ENCODE measurements at places on chromosomes 2 and 18.

- no peak for DNase-seq
Measured at GRCh38 chr2:156405586-156405985, 30.6 kb upstream of the GPD2 start.

DNA sequence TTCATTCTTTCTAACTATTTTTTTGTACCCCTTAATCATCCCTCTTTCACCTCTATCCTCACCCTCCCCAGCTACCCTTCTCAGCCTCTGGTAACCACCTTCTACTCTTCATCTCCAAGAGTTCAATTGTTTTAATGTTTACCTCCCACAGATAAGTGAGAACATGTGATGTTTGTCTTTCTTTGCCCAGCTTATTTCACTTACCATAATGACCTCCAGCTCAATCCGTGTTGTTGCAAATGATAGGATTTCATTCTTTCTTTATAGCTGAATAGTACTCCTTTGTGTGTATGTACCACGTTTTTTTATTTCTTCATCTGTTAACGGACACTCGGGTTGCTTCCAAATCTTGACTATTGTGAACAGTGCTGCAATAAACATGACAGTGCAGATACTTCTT is 22.1 kb upstream of the TMEM37 start:
- no peak for DNase-seq

GRCh38 chr2:105180491-105180972 is 61.0 kb upstream of the GPR45 start:
- no peak for DNase-seq

- DNase-seq: no peak
Measured at GRCh38 chr2:209761566-209761965, 10.1 kb upstream of the UNC80 start.

- DNase-seq: no peak
Measured at GRCh38 chr2:120239488-120240287, 13.0 kb upstream of the RALB start.

DNA sequence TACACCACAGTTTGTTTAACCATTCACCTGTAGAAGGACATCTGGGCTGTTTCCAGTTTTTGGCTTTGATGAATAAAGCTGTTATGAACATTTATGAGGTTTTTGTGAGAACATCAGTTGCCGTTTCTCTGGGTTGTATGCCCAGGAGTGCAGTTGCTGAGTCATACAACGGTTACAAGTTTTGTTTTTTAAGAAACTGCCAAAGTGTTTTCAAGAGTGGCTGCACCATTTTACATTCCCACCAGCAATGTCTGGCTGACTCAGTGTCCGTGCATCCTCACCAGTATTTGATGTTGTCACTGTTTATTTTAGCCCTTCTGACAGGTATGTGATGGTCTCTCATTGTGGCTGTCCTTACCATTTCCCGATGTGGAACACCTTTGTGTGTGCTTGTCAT is 48.0 kb upstream of the GPR17 start:
- DNase-seq: no peak

GRCh38 chr2:221529177-221529942 is 42.7 kb downstream of the EPHA4 start:
- no peak for DNase-seq

DNA sequence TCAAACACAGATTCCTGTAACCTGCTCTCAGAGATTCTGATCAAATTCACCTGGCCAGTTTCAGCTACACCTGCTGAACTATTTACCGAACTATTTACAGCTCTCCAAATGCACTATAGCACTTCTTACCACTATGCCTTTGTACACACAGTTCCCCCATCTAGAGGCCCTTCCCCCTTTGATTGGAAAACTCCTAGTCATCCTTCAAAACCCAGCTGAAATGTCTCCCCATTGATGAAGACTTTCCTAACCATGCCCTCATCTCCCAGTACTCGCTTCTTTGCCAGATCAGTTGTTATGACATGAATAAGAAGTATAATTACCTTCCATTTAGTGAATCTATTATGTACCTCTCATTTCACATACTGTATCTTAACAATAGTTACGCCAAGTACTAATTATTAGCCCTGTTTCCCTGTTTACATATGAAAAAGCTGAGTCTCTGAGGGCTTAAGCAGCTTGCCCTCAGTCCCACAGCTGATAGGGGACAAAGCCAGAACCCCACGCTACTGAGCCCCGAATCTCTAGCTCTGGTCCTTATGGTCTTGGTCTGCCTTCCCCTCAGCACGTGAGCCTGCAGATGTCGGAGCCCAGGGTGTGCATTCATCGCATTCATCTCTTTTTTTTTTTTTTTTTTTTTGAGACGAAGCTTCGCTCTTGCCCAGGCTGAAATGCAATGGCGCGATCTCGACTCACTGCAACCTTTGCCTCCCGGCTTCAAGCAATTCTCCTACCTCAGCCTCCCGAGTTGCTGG is 64.7 kb upstream of the ASAP2 start:
- no peak for DNase-seq

DNA sequence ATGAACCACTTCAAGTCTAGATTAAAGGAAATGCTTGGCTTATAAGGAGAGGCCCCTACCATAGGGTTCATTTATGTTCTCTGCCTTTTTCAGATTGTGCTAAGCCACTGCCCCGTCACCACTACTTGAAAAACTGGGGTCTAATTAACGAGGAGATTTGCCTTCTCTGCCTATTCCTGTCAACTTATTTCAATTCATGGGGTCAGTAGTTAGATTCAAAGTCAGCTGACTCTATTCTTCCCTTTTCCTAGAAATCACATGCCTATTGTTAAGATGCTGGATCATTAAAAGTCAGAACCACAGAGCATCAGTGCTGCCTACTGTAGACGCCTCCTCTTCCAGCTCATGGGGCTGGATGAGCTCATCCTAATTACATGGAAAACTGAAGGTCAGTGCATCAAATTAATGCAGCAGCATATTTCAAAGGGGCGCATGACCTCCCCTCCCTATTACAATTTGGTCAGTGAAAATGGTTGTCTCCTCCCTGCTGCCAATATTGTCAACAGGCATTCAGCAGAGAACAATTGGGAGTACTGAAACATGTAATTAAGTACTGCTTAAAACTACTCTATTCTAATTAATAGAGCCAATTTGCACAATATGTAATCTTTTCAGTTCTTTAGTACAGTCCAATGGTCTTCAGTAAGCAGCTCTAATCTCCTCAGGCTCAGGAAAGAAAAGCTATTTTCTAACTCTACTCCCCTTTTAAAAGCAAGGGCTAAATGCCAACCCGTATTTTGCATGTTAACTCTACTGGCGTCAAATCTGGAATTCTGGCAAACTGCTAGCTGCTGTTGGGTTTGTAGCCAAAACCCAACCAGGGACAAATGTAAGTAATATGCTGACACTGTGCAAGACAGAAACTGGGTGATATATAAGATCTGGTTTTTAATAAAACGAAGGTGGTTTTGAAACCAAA is 117.4 kb upstream of the ITGB6 start:
- no peak for DNase-seq

GRCh38 chr2:166494140-166494624 is at the start of gene SCN7A:
SCN7A (minus strand) TSS chr2:166494249; CDS start chr2:166477696, 16,553 bp downstream.
- DNase-seq: no peak

- no peak for DNase-seq
Measured at GRCh38 chr2:2719781-2720180, 388.7 kb upstream of the MYT1L start.

DNA sequence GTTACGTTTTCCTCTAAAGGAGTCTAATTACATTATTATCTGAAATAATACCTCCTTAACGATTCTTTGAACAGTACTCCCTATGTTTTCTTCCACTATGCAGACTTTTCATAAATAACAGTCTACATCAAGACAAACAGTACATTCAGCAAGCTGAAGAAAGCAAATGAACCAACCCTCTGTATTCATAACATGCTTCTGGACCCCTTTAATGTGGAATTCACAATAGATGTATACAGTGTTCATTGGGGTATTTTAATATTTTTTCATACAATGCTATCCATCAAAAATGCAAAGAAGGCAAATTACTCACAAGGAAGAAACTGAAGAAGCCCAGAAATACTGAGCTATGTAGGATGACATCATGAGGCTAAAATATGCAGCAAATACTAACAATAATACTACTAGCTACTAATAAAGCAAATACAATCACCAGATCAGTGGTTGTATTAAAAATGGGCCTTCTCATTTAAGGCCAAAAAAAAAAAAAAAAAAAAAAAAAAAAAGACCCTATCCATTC is 408.6 kb downstream of the MTX2 start:
- DNase-seq: no peak

DNA sequence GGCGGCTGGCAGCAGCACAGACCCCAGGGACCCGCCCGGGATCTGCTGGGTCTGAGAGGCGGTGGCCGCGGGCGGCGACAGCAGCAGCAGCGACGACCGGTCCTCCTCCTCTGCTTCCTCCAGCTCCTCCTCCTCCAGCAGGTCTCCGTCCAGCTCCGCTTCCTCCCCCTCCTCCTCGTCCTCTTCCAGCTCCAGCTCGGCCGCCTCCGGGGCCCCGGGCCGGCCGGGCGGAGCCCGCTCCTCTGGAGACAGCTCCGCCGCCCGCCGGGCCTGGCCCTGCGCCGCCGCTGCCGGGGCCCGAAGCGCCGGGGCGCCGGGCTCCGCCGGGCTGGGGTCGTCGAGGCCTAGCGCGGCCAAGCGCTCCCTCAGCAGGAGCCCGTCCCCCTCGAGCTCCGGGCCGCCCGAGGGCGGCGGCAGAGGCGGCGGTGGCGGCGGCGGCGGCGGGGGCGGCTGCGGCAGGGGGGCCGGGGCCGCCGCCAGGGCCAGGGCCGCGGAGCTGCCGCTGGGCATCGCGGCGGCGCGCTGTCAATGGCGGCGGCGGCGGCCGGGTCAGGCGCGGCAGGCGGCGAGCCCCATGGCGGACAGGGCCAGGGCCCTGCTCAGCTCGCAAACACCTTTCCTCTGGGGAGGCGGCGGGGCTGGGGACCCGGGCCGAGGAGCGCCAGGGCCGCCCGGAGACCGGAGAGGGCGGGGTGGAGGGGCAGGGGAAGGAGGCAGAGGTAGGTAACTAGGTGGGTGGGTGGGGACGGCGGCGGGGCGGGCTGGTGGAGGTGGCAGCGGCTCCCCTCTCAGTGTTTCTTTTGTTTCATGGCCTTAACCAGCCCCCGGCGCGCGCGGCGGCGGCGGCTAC is 445 bp downstream of the MEX3C start:
- no peak for DNase-seq

DNA sequence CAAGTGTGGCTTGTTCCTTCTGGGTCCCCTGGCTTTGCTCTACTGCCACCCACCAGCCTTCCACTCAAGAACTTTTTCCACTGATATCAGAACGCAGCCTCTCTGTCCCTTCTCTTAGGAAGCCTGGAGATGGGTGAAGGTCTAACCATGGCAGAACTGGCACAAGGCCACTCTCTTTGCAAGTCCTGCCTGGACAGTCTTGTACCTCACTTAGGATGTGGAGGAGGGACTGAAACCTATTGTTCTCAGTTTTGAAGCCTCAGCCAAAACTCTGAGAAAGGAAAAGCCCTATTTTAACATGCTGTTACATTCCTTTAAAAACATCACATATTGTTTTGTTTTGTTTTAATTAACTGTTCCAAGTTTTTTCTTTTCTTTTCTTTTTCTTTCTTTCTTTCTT is 58.9 kb upstream of the NCOA1 start:
- no peak for DNase-seq
